ENCODE measurements at places on chromosomes 1 and 21.

GRCh38 chr1:163250382-163250974 lies 47.8 kb upstream of the RGS5 start:
- DNase-seq: no peak

DNA sequence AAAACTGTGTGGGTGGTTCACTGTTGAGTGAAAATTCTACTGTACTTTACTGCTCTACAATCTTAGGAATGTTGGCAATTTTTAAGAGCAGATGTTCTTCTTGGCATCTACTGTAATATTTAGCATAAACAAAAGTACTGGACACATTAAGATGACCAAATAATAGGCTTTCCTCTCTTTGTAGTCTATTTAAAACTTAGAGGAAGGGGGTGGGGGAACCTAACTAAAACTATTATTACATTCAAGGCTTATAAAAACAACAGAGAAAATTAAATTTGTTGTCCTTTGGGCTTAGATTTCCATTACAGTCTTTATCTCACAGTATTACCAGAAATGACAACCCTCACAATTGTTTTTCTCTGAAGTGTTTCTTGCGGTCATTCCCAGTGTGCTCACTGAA lies 181.2 kb downstream of the PLPPR4 start:
- no peak for DNase-seq

DNA sequence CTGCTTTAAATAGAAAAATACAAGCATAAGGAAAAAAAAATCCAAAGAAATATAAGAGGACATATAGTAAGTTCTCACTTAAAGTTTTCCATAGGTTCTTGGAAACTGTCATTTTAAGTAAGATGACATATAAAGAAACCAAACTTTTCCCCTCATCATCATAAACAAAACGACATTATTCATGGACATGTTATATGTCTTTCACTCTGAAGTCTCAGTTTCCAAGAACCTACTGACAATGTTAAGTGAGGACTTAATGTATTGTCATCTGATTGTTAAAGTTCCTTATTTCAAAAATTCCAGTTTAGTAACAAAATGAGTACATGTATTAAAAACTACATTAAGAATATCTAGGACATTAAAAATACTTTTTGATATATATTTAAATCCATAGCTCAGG lies 69.6 kb upstream of the GFI1 start:
- DNase-seq: no peak

DNA sequence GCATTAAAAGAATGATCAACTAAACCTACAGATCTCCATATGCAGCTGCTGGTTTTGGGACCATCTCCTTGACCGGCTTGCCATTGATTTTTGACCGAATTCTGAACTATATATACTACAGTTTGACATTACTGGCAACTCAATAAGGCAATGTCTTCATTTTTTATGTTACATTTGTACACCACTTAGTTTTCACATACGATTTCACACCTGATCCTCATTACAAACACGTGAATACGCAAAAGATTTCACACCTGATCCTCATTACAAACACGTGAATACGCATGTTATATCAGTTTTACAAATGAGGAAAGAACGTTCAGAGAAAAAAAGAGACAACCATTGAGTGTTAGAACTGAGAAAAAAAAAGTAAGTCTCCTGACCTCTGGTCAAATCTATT lies 1.1 kb downstream of the SASS6 start:
- DNase-seq: no peak

DNA sequence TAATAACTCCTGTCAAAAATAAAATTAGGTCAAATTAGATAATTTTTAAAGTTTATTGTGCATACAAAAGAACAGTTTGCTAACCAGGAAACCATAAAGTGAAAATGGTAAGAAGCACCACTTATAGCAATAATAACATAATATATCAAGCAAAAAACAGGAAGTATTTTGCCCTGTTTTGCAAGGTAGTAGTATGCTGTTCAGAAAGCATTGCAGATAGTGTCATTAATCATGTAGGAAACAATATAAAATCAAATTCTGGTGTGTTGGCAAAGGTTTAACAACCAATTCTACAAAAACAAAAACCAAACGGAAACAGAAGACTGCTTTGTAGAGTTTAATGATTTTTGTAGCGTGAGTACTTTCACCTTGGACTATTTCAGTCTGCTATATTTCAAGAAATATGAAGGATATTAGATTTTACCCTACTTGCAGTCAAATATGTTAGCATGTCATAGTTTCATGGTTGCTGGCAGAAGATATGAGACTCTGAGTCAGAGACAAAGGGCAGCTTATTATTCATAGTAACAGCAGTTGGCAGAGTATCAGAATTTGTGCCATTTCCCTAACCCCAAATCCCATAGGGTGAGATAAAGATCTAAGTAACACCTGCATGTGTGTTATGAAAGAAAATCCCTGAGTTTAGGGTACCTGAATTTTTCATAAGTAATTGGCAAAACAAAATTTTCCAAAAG lies 729.0 kb upstream of the BRINP3 start:
- DNase-seq: no peak
